ENCODE measurements at places on chromosomes 5 and 9.

- DNase-seq = no peak
Measured at GRCh38 chr5:40240671-40241070, 439.0 kb upstream of the PTGER4 start.

GRCh38 chr5:36417668-36418067 lies 116.0 kb upstream of the RANBP3L start:
- no peak for DNase-seq

GRCh38 chr5:140246378-140247122 lies 56.4 kb downstream of the PFDN1 start:
- peak; percentile 74 for DNase-seq

- DNase-seq = no peak
Measured at GRCh38 chr5:2254406-2254805, 371.7 kb upstream of the IRX4 start.

DNA sequence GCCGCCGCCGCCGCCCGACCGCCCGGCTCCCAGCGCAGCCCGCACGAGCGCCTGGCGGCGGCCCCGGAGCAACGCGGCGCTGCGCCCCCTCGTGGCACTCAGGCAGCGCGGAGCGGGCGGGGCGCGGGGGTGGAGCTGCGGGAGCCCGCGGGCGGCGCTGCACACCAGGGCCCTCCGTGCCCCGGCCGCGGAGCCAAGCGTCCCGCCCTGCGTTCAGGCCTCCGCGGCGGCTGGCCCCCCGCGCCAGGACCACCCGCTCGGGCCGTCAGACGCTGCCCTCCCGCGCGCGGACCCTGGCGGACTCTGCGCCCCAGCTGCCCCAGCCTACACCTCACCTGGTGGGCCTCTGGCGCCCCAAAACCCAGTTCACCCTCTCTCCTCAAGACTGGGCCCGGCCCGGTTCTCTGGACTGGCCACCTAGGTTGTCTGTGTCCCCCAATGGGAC lies at the start of gene RASGEF1C:
Gene RASGEF1C, minus strand, starts transcription at position 75 of the 445 bp plus-strand sequence. CDS start 71,159 bp downstream, outside the sequence.
- peak; percentile 90 for DNase-seq

GRCh38 chr5:8773046-8773615 lies 772.7 kb downstream of the SEMA5A start:
- no peak for DNase-seq

DNA sequence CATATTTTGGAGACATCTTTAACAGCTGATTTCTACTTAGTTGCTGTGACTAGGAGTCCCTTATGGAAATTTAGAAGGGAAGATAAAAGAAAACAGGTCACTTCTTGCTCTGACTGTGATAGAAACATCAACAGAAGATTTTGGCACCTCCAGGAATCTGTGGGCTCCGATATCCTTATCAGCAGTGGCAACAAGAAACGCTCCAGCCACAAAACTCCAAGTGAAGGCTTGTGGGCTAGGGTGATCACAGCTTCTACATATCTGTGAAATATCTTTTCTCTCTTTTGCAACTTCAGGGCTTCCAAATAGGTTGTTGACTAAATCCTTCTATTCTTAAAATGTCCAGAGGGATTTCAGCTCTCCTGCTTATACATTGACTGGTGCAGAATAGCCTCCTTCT lies 1625.5 kb upstream of the CDH6 start:
- peak; percentile 6 for DNase-seq

GRCh38 chr9:111886983-111887718 lies 9.5 kb upstream of the UGCG start:
- DNase-seq = no peak

DNA sequence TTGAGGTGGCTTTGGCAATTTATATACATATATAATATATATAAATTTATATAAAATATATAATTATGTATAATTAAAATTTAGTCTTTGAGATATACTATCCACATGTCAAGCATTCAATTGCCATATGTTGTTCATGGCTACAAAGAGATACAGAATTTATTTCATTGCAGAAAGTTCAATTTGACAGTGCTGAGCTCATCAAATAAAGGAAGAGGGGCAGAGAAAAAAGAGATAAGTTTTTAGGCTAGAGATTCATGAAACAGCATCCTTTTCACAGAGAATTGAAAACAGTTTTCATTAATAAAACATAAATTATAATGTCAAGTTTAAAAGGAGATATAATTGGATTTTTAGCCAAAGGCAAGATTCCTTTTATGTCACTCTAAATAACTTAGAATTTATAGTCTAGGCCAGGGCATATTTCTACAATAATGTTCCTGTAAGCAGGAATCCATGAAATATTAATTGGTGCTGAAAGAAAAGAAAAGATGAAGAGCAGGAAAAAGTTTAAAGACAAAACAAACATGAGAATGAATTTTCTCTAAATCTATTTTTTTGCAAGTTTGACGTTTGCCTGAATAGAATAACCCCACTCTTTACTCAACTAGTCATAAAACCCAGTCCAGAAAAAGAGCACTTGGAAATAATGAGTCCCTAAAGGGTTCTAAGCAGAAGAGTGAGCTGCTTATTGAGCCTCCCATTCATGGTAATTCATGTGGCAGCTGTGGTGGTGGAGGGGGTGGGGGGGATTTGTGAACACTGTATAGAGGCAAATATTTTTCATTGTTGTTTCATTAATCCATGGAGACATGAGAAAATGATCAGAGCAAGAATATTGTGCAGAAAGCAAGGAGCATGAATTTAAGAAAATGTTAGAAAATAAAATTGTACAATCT lies 1279.5 kb downstream of the CDH12 start:
- DNase-seq = no peak
